ENCODE measurements at places on chromosomes 2 and 18.

- no peak for DNase-seq
Measured at GRCh38 chr18:39647627-39648534, 2082.3 kb upstream of the CELF4 start.

DNA sequence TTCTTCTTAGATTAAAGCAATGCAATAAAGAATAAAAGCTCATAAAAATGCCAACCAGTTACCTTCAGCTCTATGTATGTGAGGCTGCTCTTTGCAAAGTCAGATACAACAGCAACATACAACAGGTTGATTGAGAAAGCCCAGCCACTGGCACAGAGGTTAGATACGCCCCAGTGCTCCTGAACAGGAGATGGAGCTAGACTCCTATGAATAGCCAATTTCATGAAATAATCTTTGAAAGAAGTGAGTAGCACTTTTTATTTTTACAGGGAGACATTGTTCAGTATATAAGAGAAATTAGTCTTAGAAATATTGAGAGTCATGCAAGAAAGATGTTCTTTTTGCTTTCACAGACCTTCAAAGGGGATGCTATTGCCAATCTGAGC, 362.4 kb upstream of the MEX3C start:
- DNase-seq: no peak

GRCh38 chr2:141565597-141565996, 565.2 kb downstream of the LRP1B start:
- DNase-seq: no peak

DNA sequence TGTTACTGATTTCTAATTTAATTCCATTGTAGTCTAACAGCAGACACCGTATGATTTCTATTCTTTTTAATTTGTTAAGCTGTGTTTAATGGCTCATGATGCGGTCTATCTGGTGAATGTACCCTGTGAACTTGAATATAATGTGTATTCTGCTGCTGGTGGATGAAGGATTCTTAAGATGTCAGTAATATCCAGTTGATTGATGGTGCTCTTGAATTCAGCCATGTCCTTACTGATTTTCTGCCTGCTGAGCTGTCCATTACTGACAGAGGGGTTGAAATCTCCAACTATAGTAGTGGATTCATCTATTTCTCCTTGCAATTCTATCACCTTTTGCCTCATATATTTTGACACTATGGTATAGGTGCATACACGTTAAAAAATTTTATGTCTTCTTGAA, 373.3 kb upstream of the RAB12 start:
- DNase-seq: no peak

DNA sequence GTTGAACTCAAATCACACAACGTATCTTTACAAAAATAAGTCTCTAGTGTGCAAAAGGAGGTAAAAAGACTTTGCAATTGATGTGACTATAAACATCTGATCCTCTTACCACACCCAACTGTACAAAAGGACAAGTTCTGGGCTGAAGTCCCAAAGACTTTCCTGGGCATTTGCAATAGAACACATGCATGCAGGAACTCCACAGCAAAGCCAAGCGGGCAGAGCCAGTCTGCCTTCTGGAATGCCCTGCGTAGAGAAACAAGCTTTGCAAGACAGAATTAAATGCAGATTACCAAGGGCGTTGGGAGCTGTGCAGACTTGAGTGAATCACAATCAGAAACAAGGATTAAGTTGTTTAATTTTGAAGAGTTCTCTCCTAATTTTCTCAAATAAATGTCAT, 208.4 kb upstream of the ZNF521 start:
- DNase-seq: no peak

DNA sequence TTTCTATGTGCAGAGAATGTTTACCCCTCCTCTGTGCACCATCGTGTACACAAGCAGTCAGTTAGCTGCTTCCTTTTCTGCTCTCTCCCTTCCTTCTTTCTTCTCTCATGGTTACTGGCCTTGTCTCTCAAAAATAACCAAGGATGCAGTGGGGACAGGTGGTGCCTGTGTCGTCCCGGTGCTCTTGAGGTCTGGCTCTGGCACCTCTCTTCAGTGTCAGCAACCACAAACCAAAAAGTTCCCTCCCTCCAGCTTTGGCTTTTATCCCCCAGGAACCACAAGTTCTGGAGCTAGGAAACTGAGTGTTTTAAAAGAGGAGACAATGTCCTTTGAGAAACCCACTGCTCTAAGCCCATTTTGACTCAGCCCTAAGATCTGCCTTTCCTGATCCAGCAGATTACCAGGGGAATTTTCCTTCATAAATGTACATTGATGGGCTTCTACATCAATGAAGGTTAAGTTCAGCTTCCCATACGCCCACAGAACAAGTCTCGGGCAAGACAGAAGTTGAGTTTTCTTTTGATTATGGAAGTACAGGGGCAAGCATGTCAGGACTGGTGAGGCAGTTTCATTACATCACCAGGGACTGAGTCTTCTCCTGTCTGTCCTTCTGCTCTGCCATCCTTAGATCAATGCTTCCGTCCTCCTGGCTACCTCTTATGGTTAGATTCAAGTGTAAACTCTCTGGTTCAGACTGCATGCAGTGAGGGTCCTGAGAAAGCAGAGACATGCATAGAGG, 232.2 kb downstream of the SETBP1 start:
- no peak for DNase-seq

GRCh38 chr18:49547701-49548100, 14.2 kb upstream of the LIPG start:
- DNase-seq: no peak

DNA sequence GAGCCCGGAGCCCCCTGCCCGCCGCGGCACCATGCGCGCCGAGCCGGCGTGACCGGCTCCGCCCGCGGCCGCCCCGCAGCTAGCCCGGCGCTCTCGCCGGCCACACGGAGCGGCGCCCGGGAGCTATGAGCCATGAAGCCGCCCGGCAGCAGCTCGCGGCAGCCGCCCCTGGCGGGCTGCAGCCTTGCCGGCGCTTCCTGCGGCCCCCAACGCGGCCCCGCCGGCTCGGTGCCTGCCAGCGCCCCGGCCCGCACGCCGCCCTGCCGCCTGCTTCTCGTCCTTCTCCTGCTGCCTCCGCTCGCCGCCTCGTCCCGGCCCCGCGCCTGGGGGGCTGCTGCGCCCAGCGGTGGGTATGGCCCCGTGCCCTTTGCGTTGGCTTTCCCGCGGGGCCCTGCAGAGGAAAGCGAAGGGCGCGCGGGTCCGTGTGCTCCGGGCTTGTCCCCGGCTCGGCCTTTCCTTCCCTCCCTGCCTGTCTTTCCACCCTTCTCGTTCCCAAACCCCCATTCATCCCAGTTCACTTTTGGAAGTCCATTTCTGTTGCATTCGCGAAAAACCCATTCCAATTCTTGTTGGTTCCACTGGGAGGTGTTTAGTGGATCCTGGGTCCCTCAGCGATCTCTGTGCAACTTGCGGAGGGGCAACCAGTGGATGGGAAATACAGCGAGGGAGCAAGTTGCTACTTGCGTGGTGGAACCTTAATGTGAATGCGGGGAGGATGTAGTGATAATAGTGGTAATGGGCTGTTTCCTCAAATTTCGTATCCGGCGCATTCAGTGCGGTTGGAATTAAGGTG, 599 bp downstream of the ADAM23 start:
- no peak for DNase-seq

DNA sequence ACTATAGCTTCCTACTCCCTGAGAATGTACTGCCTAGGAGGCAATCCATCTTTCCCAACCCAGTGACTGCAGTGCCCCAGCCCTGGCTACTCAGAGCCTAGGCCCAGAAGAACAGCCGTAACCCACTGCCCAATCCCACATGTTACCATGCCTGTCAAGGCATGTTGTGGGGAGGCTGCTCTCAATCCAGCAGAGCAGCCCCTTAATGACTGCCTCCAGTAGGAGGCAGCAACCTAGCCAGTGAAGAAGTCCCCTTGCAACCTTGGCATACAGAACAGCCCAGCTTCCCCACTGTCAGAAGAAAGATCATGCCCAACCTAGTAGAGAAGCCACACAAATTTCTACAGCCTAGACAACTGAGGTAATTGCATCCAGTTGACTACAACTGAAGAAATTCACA, 44.2 kb upstream of the CDH7 start:
- no peak for DNase-seq

- no peak for DNase-seq
Measured at GRCh38 chr2:189553504-189554088, 27.0 kb downstream of the SLC40A1 start.

DNA sequence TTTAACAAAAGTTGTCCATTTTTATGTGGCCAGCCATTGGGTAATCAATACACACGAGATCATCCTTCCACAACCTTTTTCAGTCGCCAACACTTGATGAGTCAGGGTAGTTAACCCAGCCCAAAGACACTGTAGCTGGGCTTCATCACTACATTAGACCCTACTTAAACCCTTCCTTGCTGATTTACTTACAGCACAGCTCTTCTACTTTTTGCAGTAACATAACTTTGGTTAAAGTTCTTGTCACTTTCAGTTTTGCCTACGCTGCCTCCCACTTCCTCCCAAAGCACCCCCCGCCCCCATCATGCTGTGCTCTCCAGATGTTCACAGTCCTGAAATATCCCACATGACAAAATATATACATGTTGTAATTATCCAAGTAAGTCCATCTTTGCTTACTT, 103.6 kb downstream of the CDK15 start:
- DNase-seq: no peak

DNA sequence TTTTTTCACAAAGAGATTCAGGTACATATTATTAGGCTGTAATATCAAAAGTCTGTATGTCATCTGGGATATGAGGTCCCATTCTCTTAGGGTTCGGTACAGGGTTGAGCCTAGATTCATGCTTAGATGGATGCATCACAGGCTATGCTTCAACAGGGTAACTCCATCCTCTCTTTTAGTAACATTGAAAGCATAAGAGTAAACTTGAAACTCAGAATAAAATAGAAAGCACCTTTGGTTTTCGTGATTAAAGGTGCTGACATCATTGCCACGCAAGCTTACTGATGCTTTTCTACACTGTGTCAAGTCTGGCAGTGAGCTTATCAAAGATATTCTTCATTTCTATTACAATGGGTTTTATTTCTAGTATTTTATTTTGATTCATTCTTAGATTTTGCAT, 419.1 kb upstream of the DSEL start:
- DNase-seq: no peak
